KBM-7 (cell line): ENCODE measurements at places on chromosomes 3 and 15.

DNA sequence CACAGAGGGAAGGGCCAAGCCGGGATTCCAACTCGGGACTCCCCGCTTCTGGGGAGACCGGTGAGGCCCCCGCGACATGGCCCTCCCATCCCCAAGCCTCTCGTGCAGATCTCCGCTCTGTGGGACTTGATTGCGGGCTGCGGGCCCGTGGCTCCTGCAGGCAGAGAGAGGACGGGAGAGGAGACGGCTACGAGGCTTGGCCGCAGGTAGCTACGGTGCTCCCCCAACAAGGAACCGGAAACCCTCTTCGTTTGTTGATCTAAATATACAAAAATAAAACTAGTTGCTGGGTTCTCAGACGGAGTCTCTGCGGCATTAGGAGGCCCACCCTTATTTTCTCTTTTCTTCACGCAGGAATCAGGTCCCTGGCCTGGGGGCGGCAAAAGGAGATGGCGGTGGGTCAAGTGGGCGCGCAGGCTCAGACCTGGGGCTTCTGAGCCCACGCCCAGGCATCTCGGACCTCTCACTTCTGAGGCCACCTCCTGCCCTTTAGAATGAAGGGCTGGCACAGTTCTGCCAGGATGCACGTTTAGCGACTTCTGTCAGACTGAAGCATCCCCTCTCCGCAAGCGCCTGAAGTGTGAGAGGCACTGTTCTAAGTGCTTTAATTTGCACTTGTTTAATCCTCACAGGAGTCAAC is 10.9 kb downstream of the GNB5 start:
- no peak for DNase-seq

DNA sequence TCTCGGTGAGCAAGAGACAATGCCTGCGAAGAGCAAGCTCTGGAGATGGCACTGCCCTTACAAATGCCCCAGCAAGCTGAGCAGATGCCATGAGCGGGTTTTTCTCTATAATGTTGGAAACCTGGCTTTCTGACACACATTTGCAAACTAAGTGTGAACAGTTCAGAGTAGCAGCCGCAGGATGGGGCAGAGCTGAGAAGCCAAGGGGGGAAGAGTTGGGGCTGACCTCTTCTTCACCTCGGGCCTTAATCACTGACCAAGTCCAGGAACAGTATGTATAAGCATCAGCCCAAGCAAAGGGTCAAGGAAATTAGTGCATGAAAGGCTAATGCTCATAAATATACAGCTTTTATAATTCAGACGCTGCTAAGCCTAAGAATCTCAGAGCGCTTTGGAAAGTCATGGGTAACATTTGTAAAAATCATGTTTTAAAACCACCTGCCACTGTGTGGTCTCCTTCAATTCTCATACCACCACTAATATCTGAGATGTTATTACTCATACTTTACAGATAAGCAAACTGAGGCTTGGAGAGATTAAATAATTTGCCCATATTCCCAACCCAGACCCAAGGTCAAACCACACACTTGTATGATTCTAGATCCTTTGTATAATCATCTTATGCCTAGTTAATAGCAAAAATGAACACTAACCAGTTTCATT is 603.4 kb downstream of the FOXP1 start:
- DNase-seq, result no peak

GRCh38 chr3:144499001-144499930 is 527.6 kb downstream of the DIPK2A start:
- DNase-seq, result no peak

DNA sequence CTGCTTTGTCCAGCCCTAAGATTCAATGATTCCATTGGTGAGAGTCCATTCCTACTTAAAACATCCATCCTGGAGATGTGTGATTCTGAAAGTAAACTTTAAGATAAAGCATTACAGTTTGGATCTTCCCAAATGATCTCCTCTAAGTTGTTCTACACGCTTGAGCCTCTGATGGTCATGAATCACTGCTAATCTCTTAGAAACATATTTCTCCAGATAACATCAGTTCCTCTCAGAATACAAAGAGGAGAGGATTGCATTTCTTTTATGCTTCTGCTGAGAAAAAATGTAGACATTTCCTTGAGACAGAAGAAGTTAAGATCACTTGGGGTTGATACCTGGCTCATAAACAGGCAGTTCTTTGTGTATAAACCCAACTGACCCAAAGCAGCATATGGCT is 281.2 kb upstream of the DPH6 start:
- DNase-seq, result no peak
